ENCODE measurements at places on chromosomes 1 and 21.

DNA sequence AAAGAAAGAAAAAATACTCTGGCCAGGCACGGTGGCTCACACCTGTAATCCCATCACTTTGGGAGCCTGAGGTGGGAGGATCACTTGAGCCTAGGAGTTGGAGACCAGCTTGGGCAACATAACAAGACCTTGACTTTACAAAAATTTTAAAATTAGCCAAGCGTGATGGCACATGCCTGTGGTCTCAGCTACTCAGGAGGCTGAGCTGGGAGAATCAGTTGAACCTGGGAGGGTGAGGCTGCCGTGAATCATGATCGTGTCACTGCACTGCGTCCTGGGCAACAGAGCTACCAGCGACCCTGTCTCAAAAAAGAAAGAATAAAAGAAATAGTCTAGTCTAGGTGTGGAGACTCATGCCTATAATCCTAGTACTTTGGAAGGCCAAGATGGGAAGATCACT lies 22.3 kb downstream of the RRP1B start:
- DNase-seq = no peak

DNA sequence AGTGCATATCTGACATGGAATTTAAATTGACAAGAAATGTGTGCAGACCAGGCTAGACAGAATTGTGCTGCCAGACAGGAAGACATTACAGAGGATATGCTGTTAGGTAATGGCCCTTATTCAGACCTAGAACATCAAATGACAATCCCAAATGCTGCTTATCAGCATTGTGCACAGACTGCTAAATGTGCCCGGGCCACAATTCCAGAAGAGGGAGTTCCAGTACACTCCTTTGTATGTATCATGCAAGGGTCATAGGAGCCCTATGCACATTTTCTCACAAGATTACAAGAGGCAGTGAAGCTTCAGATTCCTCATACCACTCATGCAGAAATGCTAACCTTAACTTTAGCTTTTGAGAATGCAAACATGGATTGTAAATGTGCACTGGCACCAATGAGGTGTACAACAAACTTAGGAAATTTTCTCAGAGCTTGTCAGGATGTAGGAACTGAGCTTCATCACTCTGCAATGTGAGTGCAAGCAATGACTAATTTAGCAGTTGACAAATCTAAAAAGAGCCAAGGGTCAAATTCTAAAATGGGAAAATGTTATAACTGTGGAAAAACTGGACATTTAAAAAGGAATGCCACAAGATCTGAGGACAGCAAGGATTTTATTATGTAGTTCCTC lies 273.5 kb downstream of the COL11A1 start:
- no peak for DNase-seq

GRCh38 chr1:25683731-25684130 lies 67.1 kb downstream of the MAN1C1 start:
- no peak for DNase-seq

DNA sequence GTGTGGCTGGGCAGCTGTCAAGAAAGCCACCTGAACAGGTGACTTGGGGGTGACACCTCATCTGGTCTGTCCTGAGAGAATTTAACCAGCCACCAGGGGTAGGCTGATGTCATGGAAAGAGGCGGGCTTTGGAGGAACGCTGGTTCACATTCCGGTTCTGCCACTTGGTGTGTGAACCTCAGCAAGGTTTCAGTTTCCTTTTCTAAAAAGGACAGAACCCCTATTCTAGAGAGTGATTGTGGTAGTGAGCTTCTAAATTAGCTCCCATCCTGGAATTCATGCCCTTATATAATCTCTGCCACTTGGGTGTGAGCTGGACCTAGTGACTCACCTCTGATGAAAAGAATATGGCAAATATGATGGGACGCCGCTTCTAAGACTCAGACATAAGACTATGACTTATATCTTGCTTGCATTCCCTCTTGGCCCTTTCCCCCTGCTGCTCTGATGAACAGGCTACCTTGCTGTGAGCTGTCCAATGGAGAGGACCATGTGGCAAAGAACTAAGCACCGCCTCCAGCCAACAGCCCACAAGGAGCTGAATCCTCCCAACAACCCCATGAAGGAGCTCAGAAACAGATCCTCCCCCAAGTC lies 332.1 kb downstream of the RRAGC start:
- DNase-seq = no peak

- no peak for DNase-seq
Measured at GRCh38 chr1:229011022-229011421, 259.9 kb upstream of the RAB4A start.

DNA sequence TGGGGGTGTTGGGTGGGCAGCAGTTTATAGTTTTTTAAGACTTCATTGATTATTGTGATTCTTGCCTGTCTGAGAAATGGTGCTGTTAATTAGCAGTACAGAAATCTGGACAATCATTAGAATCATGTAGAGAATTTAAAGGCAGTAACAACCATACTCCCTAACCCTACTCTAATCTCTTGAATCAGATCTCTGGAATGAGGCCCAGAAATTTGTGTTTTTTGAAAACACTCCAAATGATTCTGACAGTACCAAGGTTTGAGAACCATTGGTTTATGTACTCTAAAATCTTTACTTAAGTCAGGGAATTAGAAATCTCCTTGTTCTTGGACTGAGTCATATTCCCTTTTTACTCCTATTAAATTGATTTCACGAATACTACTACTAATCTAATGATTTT lies 24.0 kb downstream of the FNBP1L start:
- no peak for DNase-seq

GRCh38 chr1:189522441-189522840 lies 955.2 kb downstream of the BRINP3 start:
- DNase-seq = no peak

DNA sequence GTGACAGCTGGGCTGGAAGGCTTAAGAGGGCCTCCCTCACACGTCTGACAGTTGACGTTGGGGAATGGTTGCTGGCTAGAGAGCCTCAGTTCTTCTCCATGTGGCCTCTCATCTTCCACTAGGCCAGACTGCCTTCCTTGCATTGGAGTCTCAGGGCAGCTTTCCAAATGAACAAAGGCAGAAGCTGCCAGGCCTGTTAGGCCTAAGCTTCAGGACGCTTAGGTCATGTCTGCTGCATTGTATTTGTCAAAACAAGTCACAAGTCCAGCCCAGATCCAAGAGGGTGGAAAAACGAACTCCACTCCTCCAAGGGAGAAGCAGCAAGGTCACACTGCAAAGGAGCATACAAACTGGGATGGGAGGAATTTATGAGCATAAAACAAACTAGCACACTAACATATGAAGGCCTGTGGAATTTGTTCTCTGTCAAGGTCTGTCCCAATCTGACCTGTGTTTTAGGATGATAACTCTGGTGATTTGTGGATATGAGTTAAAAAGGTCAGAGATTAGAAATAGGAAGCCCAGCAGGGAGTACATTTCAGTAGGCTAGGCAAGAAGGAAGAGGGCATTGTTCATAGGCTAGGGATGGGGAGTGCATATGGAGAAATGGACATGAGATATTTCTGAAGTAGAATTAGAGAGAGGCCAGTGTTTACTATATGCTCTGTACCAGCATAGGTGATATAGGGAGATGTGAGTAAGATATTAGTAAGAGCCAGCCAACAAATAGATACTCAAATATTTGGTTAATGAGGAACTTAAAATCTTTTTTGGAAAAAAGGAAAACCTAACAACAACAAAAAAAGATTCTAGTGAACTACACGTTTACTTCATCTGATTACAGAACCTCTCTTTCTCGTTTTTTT lies 29.1 kb upstream of the CNN3 start:
- DNase-seq = no peak

DNA sequence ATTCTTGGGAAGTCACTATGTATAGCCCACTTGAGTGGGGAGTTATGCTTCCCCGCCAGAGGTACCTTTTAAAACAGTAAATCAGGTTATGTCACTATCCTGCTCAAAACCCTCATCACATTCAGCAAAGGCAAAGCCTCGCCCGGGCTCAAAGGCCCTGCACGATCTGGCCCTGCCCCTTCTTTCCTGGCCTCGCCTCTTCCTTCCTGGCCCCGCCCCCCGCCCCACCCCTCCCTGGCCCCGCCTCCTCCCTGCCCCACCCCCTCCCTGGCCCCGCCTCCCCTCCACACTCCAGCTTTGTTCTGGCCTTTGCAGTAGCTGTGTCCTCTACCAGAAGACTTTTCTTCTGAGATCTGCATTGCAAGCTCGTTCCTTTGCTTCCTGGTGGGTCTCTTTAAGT lies 6.6 kb downstream of the LDLRAD2 start:
- no peak for DNase-seq

GRCh38 chr1:88661188-88661587 lies 22.9 kb upstream of the PKN2 start:
- DNase-seq = peak; percentile 25

DNA sequence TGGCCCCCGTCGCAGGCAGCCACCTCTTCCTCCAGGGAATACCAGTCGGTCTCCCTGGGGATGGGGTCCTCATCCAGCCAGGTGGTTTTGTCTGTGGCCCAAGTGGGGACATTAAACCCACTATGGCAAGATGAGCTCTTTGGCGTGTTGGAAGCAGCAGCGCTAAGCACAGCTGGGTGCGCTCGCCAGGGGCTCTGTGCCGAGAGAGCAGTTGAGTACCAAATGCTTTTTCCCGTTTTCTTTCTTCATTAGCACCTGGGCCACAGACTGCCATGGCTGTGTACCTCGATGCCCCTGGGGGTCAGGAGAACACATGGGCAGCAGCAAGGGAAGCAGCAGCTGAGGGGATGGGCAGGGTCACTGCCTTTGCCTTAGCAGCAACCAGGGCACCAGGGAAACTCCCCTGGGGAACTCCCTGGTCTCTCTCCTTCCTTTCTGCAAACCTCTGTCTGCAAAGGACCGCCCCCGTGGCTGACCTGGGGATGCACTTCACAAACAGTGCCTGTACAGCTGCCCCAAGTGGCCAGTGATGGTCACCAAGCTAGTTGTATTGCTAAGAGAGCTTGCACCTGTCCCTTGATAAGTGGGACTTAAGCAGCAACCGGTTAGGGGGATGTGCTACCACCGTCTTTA lies 31.1 kb downstream of the EDARADD start:
- no peak for DNase-seq

DNA sequence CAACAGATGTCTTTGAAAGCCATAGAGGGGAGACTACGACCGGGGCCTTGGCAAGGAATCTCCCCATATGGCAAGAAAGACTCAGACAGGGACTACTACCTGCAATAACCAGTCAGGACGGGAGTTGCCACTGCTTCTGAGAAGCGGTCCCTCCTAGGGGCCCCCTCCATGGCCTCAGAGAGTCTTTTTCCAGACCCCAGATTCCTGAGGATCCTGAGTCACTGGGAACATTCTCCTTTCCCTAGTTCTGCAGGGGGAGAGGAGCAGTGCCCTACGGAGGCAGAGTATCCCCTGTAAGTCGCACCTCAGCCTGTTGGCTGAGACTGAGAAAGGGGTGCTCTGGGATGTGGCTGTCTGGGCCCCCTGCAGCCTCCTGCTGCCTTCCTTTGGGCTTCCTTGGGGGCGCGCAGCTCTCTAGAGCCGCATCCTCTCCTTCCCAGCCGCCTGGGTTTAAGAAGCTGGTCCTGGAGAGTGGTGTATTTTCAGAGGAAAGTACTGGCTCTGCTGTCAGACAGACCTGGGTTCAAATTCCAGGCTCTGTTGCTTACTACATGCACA lies 7.8 kb downstream of the GLIS1 start:
- no peak for DNase-seq

- DNase-seq = no peak
Measured at GRCh38 chr1:86852782-86853408, 61.0 kb downstream of the SELENOF start.

GRCh38 chr1:232627171-232627570 lies 2.8 kb downstream of the SIPA1L2 start:
- no peak for DNase-seq

DNA sequence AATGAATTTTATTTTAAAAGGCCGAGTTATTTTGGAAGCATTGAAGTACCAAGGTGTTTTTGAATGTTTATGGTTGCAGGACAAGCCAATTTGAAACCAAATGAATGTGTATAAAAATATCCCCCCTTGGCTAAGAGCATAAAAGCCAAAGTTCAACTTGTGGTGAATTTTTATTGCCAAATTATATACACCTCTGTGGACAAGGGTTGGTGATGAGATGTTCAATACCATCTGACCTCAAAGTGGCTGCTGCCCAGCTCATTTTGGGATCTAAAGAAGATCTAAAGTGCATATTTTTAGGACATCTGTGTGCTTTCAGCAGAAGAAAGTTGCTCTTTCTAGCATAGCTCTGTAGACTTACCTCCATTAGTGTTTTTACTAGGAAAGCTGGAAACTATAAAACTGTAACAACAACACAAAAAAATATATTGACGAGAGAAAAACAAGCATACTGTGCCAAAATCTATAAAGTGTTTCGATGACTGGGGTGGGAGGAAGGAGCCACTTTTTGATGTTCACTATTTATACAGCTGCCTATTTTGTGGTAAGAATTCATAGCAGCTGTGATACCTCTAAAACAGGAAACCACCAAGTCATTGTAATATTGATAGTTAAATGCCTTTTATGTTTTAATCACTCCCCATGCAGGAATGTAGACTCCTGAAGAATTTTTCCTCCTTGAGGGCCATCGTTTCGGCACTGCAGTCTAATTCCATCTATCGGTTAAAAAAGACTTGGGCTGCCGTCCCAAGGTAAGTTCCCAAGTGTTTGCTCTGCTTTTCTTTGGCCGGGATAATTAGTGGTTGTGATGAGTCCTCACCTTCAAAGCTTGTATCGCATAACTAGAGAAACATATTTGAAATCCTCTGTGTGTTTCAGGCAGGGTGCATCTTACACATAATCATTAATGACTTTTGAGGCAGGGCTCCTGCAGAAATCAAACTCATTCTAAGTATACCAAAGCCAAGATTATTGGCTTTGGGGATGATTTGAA lies 83.2 kb downstream of the RGL1 start:
- DNase-seq = no peak

DNA sequence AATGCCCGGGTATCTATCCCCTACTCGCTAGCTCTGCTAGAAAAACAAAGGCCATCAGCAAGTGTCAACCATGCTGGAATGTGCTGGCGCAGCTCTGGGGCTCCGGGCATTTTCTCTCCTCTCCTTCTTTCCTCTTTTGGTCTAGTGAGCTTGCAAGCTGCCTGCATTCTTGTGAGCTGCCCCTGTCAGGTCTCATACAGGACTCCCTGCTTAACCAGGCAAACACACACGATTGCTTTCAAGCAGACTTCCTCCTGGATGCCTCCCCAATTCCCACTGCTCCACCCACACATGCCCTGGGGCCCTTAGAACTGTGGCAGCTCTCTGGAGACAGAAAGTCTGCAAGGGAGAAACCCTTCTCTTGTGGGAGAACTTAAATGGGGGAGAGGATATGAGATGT lies 35.7 kb upstream of the SUCO start:
- no peak for DNase-seq
